NCI-H2107 (cell line): ENCODE measurements at places on chromosomes 11 and 22.

DNA sequence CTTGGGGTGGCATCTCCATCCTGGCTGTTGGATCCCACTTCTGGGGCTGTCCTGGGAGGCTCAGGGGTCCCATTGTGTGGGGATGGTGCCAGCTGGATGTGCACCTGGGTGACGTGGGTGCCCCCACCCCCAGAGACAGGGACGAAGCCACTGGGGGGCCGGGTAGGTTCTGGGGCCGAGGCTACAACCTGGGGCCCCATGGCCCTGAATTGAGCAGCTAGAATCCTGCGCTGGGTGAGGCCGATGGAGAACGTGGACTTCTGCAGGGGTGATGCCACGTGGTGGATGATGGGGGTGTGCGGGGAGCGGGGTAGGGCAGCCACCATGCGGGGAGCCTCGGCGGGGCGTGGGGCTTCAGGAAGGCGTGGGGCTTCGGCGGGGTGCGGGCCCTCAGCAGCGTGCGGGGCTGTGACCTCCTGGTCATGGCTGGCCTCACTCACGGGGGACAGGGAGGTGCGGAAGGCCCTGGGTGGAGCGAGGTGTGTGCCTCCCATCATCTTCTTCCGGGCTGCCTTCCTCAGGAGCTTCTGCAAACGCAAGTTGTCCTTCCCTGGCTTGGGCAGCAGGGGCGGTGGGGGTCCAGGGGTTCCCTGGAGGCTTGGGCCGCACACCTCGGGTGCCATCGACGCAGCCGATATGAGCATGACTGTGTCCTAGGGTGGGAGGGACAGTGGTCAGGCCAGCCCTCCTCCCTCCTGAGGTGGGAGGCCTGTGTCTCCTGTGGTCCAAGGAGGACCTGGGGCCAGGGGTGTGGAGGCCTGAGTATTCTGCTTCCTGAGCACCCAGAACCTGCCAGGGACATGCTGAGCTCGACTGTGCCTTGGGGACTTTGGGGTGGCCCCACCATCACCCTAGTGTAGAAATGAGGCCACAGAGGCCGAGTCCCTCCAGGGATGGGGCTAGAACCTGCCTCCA lies 1.5 kb downstream of the PRR33 start:
- no peak for DNase-seq

GRCh38 chr11:14622223-14622954 lies 21.2 kb upstream of the PDE3B start:
- no peak for DNase-seq

DNA sequence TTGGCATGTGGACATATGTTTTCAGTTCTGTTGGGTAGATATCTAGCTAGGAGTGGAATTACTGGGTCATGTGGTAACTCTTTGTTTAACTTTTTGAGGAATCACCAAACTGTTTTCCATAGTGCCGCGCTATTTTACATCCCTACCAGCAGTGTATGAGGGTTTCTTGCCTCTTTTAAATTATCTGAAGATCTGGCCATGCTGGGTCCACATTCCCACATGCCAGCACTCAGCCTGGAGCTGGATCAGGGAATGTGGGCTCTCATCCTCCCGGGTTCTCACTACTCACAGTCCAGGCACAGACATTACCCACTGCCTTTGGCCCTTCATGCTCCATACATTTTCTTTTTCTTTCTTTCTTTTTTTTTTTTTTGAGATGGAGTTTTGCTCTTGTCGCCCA lies 44.6 kb downstream of the RBX1 start:
- DNase-seq: no peak

DNA sequence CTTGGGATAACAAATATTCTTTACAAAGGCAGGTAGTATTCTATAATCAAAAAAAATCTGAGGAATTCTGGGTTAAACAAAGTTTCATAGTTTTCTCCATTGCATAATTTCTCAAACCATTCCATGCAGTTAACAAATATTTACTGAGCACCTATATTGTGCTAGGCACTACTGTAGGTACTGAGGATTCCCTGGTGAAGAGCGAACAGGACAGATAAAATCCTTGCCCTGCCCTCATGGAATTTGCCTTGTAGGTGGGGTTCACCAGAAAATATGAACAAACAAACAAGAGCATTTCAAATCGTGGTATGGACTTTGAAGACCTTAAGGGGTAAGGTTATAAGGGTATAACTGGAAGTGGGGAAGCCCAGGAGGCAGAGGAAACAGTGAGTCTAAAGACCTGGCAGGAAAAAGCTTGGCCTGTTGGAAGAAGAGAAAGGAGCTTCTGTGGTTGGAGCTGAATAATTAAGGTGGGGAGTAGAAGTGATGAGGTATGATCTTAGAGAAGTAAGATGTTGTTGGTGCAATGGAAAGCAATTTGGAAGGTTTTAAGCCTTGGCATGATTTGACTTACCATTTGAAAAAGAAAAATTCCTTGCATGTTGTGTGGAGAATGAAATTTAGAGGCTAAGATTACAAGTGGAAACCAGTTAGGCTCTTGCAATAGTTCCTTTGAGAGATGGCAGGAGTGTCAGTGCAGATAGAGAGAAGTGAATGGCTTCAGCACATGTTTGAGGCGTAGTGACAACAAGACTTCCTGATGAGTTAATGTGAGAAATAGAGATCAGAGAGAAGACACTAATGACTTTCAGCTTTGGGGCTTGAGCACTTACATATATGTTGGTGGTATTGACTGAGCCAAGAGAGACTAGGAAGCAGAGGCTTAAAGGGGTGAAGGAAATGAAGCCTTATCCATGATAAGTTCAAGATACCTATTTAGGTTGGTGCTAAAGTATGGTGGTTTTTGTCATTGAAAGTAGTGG lies 55.7 kb upstream of the PICALM start:
- no peak for DNase-seq

- DNase-seq: no peak
Observed at GRCh38 chr11:66727282-66728037, 1.6 kb downstream of the SPTBN2 start.

DNA sequence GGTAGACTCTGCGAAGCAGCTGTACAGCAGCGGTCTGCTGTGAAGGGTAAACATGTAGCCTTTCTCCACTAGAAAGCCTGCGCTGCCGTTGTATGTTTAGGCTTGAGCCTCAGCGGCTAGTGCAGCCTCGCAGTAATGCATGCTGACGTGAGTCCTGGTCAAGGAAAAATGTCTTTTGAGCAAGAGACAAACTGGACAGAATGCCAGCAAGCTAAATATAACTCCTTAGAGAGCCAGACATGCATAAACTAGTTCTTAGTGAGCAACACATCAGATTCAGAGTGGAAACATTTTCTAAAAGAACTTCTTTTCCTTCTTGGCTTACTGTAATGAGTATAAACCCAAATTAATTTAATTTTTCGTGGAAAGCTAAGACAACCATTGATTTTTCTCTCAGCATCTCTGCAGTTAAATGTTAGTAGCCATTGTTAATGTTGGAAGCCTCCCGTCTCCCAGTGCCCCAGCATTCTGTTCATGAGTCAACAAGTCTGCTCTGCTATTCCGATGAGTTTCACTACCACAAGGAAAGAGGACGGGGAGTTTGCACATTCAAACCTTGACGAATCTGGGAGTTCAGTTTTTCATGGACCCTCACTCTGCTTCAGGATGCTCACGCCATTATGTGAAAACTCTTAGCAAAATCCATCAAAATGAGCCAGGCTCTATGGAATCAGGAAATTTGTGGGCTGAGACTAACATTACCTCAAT lies 51.4 kb downstream of the JAM3 start:
- DNase-seq: no peak

GRCh38 chr11:78432956-78433355 lies 15.3 kb upstream of the GAB2 start:
- DNase-seq: no peak

- DNase-seq: no peak
Observed at GRCh38 chr11:30342736-30343166, 19.8 kb downstream of the ARL14EP start.

- DNase-seq: no peak
Observed at GRCh38 chr11:12901874-12902481, 107.1 kb upstream of the RASSF10 start.

DNA sequence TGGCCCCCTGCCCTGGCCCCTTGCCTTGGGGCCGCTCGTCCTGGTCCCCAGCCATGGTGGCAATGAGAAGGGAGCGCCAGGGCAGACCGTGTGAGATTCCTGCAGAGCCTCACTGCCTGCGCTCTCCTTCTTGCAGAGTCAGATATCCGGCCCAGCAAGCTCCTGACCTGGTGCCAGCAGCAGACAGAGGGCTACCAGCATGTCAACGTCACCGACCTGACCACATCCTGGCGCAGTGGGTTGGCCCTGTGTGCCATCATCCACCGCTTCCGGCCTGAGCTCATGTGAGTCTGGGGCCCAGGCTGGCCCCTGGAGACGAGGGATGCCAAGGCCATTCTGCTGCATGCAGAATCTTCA lies 114.1 kb downstream of the MICAL2 start:
- DNase-seq: no peak

- no peak for DNase-seq
Observed at GRCh38 chr11:112793416-112793815, 167.8 kb upstream of the NCAM1 start.

DNA sequence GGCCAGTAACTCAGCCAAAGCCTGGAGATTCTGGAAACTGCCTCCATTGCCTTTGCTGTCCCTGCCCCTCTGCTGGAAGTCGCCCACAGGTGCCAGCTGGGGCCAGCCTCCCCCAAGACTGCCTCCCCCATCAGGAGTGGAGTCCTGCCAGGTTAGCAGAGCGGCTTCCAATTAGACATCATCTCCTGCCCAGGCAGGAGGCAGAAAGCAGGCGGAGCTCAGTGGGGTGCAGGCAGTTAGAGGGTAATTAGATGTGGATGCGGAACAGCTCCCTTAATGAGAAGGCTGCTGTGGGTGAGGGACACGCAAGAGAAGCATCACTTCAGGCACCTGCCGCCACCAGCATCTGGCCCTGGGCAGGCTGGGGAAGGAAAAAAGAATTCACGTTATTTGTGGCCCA lies 90.9 kb upstream of the TP53I11 start:
- peak; percentile 74 for DNase-seq

DNA sequence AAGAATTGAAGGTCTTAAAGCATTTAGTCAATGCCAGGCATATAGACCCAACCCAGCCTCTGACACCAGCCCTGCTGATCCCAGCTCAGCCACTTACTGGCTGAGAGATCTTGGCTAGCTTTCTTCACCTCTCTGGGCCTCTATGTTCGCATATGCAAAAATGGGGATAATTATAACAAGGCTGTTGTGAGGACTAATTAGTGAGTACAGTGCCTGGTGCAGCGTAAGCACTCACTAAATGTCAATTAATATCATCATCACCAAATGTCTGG lies 10.5 kb downstream of the CHST1 start:
- DNase-seq: no peak

DNA sequence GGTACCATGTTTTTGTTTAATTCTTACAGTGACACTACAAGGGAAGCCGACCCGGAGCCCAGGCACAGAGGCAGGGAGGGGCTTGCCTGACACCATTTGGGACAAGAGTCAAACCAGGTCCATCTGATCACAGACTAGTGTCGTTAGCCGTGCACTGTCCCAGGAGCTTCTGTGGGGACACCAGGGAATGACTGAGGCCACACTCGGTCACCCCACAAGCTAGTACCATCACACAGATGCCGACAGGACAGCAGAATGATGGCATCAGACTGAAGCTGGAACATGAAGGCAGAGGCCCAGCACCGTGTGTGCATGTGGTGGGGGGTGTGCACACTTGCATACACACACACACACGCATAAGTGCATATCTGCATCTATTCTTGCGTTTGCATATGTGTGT lies 61.5 kb upstream of the NECTIN1 start:
- no peak for DNase-seq

GRCh38 chr11:29989174-29989970 lies 27.5 kb downstream of the KCNA4 start:
- no peak for DNase-seq

DNA sequence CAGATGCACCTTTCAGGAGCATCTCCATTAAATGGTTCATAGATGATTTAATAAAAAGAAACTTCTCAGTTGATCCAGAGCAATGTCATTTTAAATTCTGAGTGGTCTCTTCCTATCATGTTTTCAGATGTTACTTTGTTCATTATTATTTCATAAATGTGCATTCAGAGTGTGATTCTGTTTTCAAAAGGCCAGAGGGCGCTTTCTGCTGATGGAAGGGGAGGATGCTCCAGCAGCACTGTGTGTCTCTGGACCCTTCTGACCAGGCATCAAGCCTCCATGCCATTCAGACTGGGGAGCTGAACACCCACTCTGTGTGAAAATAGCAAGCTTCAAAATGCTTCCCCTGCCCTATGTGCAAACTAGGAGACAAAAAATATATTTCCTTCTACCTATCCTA lies 23.9 kb upstream of the CRTAM start:
- DNase-seq: no peak

DNA sequence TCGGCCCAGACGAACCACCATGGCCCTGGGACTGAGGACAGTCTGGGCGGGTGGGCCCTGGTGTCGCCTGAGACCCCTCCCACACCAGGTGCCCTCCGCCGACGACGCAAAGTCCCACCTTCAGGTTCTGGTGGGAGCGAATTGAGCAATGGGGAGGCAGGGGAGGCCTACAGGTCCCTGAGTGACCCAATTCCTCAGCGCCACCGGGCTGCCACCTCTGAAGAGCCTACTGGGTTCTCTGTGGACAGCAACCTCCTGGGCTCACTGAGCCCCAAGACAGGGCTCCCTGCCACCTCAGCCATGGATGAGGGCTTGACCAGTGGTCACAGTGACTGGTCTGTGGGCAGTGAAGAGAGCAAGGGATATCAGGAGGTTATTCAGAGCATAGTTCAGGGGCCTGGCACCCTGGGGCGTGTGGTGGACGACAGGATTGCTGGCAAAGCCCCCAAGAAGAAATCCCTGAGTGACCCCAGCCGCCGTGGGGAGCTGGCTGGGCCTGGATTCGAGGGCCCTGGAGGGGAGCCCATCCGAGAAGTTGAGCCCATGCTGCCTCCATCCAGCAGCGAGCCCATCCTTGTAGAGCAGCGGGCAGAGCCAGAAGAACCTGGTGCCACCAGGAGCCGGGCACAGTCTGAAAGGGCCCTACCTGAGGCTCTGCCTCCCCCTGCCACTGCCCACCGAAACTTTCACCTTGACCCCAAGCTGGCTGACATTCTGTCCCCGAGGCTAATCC lies 2.8 kb downstream of the ARHGEF17 start:
- DNase-seq: no peak

- no peak for DNase-seq
Observed at GRCh38 chr11:96622026-96622634, 232.3 kb downstream of the JRKL start.

GRCh38 chr11:126084608-126084912 lies 21.9 kb upstream of the CDON start:
- DNase-seq: no peak

- no peak for DNase-seq
Observed at GRCh38 chr11:32751381-32751780, 43.1 kb downstream of the CCDC73 start.

- DNase-seq: no peak
Observed at GRCh38 chr11:92662601-92663360, 306.7 kb upstream of the MTNR1B start.

DNA sequence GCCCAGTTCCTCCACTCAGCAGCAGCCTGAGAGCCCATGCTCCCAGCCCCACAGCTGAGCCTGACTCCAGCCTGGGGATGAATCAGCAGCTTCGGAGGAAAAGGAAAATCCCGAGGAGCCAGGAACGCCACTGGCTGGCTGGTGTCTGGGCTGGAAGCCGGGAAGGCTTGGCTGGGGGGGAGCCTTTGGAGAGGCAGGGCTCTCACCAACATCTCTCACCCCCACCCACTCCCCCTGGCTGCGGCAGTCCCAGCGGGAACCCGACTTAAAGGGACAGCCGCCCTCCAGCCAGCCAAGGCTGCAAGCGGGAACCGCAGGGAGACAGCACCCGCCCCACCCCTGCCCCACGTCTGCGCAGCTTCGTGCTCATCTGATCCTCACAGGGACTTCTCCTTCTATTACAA lies 28.4 kb downstream of the KIAA0930 start:
- DNase-seq: peak; percentile 35

GRCh38 chr22:42926104-42926503 lies 69.0 kb upstream of the ARFGAP3 start:
- DNase-seq: no peak
